Mucosa of gallbladder (tissue), 1 donor: ENCODE measurements at places on chromosomes 6 and 20.

GRCh38 chr6:89510393-89510792, 77.4 kb downstream of the ANKRD6 start:
- DNase-seq = no peak

DNA sequence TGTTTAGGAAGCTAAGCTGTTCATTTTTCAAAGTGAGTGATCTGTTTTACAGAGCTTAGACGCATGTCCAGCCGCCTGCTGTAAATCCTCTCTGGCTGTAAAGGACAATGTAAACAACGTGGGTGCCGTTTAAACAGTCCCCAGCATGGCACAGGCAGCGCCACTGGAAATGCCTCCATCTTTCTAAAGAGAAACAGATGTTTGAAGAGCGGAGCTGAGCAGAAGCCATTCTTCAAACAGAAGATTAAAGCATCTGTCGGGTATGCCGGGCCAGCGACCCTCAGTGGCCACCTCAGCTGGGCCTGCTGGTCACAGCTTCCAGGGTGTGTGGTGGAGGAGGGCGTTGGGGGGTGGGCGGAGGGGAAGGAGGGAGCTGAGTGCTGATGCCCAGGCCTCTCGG, 138.6 kb downstream of the ERMARD start:
- no peak for DNase-seq

DNA sequence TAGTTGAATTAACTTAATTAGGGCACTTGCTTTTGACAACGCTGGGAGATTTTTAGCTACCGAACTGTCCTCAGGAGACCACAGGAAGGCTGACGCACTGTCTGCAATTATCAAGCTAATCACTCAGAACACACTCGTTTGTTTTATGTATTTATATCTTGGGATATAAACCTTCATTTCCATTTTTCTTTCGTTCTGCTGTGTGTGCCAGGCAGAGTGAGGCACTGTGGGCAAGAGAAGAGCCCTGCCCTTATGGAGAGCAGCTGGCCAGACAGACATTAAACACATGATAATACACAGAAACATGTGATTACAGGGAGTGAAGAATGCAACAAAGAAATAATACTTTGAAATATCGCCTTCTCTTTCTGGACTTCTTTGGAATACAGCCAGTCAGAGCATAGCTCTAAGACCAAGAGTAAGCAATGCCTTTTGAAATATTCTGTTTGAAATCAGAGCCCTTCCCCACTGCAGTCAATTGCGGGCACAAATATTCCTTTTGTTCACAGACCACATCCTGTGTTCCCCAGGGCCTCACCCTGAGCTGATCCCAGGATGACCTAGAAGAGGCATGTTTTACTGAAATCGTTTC, 96.8 kb downstream of the ANKRD60 start:
- DNase-seq = no peak

GRCh38 chr6:10441655-10442009, 26.8 kb upstream of the TFAP2A start:
- DNase-seq = no peak

DNA sequence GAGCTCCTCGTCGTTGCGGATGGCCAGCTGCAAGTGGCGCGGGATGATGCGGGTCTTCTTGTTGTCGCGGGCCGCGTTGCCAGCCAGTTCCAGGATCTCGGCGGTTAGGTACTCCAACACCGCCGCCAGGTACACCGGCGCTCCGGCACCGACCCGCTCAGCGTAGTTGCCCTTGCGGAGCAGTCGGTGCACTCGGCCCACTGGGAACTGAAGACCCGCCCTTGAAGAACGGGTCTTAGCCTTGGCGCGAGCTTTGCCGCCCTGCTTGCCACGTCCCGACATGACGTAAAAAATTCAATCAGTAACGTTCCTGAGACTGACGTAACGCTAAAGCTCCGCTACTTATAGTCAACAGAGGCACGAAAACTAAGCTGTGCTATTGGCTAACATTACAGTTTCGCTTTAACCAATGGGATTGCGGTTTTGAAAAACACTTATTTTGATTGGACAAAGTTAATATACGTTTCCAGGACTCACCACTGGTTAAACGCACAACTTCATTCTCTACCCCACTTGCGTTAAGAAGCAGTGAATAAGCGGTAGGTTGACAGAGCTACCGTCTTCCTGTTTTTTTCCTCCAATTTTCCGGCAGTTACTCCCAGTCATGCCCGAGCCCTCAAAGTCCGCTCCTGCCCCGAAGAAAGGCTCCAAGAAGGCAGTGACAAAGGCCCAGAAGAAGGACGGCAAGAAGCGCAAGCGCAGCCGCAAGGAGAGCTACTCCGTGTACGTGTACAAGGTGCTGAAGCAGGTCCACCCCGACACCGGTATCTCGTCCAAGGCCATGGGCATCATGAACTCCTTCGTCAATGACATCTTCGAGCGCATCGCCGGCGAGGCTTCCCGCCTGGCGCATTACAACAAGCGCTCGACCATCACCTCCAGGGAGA, 73.9 kb downstream of the OR2B2 start:
- peak; percentile 91 for DNase-seq

DNA sequence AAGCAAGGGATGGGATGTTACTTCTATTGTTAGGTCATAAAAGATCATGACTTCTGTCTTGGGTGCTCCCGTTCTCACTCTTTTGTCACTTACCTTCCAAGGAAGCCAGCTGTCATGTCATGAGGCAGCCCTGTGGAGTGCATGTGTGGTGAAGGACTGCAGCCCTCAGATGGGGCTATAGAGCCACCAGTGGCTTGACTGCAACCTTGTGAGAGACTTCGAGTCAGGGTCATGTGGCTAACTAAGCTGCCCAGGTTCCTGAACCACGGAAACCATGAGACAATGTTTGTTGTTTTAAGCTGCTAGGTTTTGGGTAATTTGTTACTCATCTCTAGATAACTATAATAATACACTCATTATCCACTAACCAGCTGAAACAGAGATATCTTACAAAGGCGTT, 477.1 kb downstream of the BTBD3 start:
- no peak for DNase-seq

DNA sequence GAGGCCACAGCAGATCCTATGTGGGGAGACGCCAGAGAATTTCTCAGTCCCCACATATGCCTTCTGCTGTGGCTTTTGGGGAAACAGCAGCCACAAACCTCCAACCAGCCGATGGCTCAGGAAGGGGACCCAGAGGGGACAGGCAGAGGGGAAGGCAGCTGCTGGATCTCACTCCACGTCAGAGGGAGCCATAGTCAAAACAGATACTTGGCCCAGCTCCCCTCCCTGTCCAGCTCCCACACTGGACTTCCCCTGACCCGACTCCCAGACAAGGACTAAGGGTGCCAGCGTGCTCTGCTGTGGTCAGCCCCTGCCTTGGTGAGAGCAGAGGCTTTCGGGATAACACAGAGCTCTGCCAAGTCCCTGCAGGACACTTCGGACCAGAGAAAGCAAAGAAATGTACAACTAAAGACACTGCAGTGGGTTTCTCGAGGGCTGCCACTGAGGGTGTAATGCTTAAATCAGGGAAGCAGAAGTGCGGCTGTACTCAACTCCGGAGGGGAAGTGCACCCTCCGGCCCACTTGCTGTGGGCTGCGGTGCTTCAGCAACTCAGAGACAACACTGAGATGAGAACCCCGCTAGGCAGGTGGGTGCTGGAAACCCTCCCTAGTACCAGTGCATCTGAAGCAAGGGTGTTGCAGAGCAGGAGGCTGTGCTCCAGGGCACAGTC, 47.2 kb downstream of the RRBP1 start:
- peak; percentile 64 for DNase-seq

- DNase-seq = no peak
Measured at GRCh38 chr6:20978151-20978614, 443.9 kb downstream of the CDKAL1 start.

DNA sequence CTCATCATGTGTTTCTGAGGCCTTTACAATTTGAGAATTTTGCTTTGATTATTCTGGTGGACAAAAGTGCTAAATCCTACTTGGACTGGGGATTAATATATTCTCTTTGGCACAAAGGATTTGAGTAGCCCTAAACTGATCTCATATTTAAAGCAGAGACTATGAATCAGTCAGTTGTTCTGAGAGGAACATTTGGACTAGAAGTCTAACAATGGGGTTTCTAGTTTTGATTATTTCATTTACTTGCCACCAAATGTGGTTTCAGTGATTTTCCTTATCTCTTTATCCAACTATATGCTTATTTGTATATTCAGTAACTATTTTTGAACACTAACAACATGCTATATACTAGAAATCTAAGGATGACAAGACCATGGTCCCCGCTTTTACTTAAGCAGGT, 81.4 kb downstream of the PDE10A start:
- no peak for DNase-seq

- no peak for DNase-seq
Measured at GRCh38 chr20:58192567-58192966, 35.9 kb downstream of the ANKRD60 start.

GRCh38 chr6:25389471-25389870, 110.3 kb downstream of the CARMIL1 start:
- DNase-seq = no peak

DNA sequence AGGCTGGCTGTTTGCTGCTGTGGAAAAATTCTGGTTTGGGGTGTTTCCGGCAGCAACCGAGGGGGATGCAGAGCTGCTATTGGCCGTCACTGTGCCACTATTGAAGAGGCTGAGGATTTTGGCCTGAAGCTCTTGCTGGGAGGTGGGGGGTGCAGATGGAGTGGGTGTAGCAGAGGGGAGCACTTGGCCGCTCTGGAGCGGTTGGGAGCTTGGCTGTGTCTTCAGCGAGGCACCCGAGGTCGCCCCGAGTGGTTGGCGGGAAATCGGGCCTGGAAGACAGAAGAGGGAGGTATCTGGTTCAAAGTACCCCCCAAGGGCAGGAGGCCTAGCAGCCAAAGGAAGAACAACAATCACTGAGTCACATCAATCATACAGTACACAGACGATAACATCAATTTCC, 27.1 kb downstream of the NCOA5 start:
- no peak for DNase-seq

DNA sequence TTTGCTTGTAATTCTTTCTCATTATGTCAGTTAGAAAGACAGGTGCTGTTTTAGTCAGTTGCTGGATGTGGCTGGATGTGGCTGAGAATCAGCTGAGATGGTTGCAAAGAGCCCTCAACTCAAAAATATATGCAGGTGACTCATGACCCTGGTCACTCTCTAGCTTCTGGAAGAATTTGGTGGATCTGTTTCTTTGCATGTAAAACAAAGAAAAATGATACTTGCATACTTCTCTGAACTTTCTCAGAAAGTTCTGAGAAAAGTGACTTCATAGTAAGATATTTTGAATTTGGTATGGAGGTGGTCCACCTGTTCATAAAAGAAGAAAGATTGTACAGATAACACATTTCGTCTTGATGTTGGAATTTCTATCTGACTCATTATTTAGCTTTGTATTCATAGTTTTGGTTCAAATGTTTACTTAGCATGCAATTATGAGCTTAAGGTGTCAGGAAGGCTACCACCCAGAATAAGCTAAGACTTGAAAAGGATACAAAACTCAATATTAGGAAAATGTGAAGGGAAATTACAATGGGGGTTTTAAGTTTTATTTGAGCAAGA, 163.2 kb upstream of the OLIG3 start:
- no peak for DNase-seq

GRCh38 chr20:62066339-62066982, 780 bp upstream of the TAF4 start:
- DNase-seq = peak; percentile 53

GRCh38 chr20:9360431-9360830, 154.0 kb upstream of the LAMP5 start:
- no peak for DNase-seq

GRCh38 chr20:39108746-39109145, 146.6 kb downstream of the DHX35 start:
- DNase-seq = no peak

DNA sequence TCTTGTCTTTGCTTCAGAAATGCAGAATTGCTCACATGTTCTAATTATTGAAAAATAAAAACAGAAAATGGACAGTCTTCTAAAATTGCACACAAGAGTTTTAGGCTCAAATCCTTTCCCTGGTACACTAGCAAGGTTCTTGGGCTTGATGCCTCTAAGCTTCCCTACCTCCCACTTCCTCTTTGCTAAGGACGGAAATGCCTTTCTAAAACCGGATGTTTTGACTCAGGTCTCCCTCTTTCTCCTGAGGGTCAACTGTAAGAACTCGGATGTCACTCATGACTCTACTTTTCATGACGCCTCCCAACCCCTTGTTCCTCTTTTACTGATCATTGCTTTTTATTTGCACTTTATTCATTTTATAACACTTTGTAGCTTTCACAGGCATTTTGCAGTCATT, 613.5 kb downstream of the C6orf118 start:
- DNase-seq = no peak

DNA sequence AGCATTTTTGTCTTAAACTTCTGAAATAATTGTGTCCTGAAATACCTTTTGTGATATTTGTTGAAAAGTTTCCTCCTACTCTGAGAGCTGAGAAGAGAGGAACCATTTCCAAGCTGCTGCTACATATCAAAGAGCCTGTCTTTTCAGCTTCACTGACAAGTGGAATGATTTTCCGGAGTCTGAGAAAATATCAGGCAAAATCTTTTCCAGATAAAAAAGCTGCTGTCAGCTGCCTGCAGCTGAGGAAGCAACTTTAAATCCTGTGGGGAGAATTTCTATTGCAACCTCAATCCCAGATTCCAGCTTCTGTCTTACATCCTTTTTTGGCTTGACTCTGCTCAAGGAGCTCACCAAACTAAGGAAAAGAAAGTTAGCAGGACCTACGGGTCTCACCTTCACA, 904.3 kb downstream of the PHF3 start:
- DNase-seq = no peak
